ENCODE measurements at places on chromosomes 3 and 15.

DNA sequence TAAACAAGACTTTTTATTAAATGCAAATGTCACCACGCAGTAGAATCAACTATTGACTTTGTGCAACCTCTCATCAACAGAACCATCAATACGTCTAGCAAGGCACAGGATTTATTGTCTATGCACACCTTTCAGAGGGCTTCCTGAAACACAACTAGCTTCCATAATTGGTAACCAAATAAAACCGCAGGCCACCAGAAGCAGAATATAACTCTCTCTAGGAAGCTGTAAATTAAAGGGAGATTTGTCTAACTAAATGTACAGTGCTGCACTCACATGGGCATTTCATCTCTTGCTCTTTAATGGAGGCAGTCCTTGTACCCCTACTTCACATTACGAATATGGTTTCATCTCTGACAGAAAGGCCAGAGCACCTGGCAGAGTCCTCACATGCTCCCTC, 93.0 kb downstream of the FHIT start:
- no peak for DNase-seq

DNA sequence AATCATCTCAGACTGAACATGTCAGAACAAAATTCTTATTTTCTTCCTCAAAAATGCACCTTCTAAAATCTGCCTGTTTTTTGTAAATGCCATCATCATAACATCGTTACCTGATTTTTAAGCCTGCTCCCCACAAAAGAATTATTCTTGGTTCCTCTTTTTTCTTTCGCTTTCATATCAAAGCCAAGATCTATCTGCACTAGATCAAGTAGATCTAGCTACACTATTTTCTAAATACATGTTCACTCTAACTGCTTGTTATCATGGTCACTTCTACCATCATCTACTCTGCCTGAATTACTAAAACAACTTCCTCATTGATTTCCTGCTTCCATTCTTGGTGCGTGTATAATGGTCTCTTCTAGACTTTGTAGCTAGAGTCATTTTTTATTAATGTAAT, 217.7 kb downstream of the ARPP21 start:
- DNase-seq, result peak; percentile 16

DNA sequence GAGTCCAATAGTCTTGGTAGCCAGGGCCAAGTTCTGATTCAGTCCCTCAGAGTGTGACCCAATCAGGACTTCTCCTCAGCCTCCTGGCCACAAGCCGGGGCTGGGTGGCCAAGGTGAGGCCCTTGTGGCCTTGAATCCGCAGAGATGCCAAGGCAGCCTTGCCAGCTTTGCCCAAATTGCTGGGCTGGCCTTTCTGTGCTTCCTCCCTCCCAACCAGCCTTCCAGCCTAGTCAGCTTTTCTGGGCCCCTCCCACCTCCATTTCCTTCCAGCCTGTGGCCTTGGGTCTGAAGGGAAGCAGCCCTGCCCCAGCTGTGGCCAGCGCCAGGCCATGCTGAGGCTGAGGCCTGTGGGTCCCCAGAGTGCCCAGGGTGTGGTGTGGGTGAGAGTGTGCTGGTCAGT, 34.3 kb upstream of the ANKDD1A start:
- no peak for DNase-seq

GRCh38 chr3:168100777-168101492, 5.2 kb upstream of the GOLIM4 start:
- no peak for DNase-seq

- no peak for DNase-seq
Measured at GRCh38 chr3:27675287-27675686, 46.8 kb downstream of the EOMES start.

- no peak for DNase-seq
Measured at GRCh38 chr3:32596909-32597369, 26.3 kb upstream of the DYNC1LI1 start.

All from GM12865 (cell line).